ENCODE measurements at places on chromosomes 2 and 18. TPM values are rescaled to one million over a fixed set of nuclear protein-coding genes. Genes with fewer than 3 reads are reported as not detected.

Gene MRPS5
- total RNA-seq = 26.3 TPM

Gene PTRHD1
- 17.1 TPM for total RNA-seq

Gene EMX1
- total RNA-seq = not detected

Gene FAM161A
- total RNA-seq = 2.1 TPM

Gene PRKAG3
- total RNA-seq = not detected

Gene CTLA4
- 20.6 TPM for total RNA-seq

Gene CYP26B1
- total RNA-seq = not detected

Gene UGT1A10
- not detected for total RNA-seq

Gene XIRP2
- not detected for total RNA-seq

Gene FN1
- 2.2 TPM for total RNA-seq

Gene ZAP70
- total RNA-seq = 354 TPM

Gene WNT10A
- 0.19 TPM for total RNA-seq

Gene GPAT2
- 3.4 TPM for total RNA-seq

Gene C18orf54
- total RNA-seq = 4.4 TPM

Gene TRIM43
- total RNA-seq = not detected

Gene TSPYL6
- not detected for total RNA-seq

Gene DOK6
- not detected for total RNA-seq

Gene SCRN3
- 20.8 TPM for total RNA-seq

Gene LYG2
- total RNA-seq = not detected

Gene REEP1
- total RNA-seq = 0.38 TPM

Gene MGAT4A
- total RNA-seq = 308 TPM

Gene MFSD6
- 44.7 TPM for total RNA-seq

Gene LINC00305
- not detected for total RNA-seq

Gene ALLC
- not detected for total RNA-seq

Gene KIAA2012
- total RNA-seq = not detected

Gene IMPA2
- 27.8 TPM for total RNA-seq

Gene DNAH6
- total RNA-seq = 1.1 TPM

Gene PARD3B
- 0.87 TPM for total RNA-seq

Gene CWC22
- total RNA-seq = 32.0 TPM

Gene LYPD6
- not detected for total RNA-seq

Gene CNDP1
- total RNA-seq = 0.34 TPM

Gene UPP2
- total RNA-seq = not detected

Gene HRH4
- 0.31 TPM for total RNA-seq

Gene TTN
- total RNA-seq = 45.5 TPM

Gene ASXL2
- 29.2 TPM for total RNA-seq

All from naive thymus-derived CD4-positive, alpha-beta T cell (primary cell).